H1 (cell line): ENCODE measurements at places on chromosomes 2 and 18.

GRCh38 chr2:17719562-17720371, 33.8 kb downstream of the SMC6 start:
- no peaks in the 10 kb centered on the region for H3K4me1 ChIP-seq
- peaks cover 8% of the 10 kb centered on the region for H3K36me3 ChIP-seq
- no peak overlapping the region for H3K27ac ChIP-seq
- H3K4me3 ChIP-seq = no peak overlapping the region
- no peak for DNase-seq

DNA sequence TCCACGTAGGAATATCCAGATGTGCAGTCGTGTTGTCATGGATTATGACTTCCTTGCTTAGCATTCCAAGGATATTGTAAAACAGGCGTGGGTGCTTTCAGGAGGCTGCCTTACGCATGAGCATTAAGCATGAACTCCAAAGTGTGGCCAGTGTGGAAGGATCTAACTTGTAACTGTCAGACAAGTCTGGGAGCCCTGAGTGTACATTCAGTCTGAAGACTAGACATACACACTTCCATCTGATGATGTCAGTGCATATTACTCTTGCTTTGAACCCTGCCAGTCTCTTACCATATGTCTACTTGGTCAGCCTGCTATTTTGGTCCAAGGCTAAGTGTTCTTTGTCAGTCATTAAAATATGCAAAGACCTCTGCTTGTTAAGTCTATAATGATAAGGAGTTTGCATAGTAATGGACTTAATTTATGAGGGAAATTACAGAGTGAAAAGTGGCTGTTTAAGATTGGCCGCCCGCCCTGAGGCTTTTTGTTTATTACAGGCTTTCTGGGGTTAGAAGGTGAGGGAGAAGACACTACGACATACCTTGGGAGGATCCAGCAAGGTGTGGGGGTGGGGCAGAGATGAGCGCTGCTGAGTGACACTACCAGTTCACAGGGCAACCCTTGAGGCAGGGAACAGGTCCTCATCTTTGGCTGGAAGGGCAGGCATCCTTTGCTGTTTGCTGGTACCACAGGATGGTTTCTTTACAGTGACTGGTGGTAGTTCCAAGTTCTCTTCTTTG, 48.3 kb downstream of the CABLES1 start:
- H3K27me3 ChIP-seq = no peaks in the 10 kb centered on the region
- H3K4me3 ChIP-seq = no peak overlapping the region
- H3K4me1 ChIP-seq = peaks cover 4% of the 10 kb centered on the region
- H3K36me3 ChIP-seq = no peaks in the 10 kb centered on the region

- peaks cover 39% of the 10 kb centered on the region for H3K36me3 ChIP-seq
- H3K27ac ChIP-seq = no peak overlapping the region
- H3K4me3 ChIP-seq = no peak overlapping the region
- no peaks in the 10 kb centered on the region for H3K27me3 ChIP-seq
- no peaks in the 10 kb centered on the region for H3K4me1 ChIP-seq
- DNase-seq = no peak
Measured at GRCh38 chr2:9462886-9463697, 11.3 kb upstream of the IAH1 start.

GRCh38 chr2:200396781-200397242, 90.3 kb downstream of the SPATS2L start:
- H3K27ac ChIP-seq = no peak overlapping the region
- peaks cover 3% of the 10 kb centered on the region for H3K4me1 ChIP-seq
- DNase-seq = no peak
- H3K36me3 ChIP-seq = peaks cover 10% of the 10 kb centered on the region
- no peaks in the 10 kb centered on the region for H3K27me3 ChIP-seq
- no peak overlapping the region for H3K4me3 ChIP-seq

- H3K36me3 ChIP-seq = no peaks in the 10 kb centered on the region
- DNase-seq = no peak
- H3K4me3 ChIP-seq = no peak overlapping the region
- no peaks in the 10 kb centered on the region for H3K27me3 ChIP-seq
- H3K27ac ChIP-seq = no peak overlapping the region
- no peaks in the 10 kb centered on the region for H3K4me1 ChIP-seq
Measured at GRCh38 chr2:105907184-105907583, 162.5 kb downstream of the NCK2 start.

- no peak for DNase-seq
Measured at GRCh38 chr2:46339676-46340459, 42.7 kb downstream of the EPAS1 start.

DNA sequence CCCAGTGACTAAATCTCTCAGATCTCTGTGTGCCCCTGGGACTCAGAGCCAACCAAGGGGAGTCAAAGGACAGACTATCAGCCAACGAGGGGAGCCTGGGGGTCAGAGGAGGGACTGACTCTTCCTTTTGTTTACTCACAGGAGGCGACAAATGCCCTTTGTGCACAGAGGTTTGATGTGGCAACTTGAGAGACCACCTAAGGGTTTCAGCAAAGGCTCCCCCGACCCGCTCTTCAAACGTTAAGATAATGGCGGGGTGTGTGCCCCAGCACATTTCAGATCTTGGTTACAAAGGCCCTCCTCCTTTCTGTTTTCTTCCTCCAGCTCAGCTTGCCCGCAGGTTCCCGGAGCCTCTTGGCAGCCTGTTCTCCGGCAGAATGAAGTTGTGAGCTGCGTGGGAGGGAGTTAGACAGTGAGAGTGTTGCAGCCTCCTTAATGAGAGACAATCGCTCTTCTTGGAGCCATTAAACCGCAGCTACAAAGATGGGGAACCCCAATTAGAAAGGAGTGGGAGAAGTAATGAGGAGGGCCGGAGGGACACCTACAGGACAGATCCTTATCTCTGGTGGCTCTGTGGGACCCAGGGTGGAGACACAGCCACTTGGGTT, 76.2 kb downstream of the KIAA2012 start:
- peak; percentile 68 for DNase-seq

DNA sequence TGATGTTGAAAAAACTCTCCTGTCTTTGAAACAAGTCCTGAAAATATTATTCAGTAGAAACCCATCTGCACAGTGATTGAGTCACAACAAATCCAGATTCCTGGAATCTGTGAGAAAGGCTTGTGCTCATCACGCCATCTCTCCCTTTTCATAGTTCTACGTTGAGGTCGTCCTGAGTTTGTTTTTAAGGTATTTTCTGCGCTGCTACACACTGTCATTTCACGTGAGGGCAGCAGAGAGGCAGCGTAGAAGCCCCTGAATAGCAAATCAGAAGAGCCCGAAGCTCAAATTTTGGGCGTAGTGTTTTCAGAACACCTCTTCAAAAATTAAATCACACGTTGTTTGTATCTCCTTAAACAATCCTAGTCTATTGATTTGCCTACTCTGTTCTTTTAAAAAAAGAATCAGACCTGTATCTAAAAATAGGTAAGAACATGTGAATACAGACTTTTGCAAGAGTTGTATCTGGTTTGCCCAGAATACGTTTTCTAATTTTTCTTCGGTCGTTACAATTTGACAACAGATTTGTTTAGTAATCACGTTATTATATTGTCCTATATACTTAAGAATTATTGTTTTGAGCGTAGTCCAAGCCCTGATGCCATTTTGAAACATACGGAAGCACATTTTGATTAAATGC, 61.6 kb upstream of the SLC38A11 start:
- no peak overlapping the region for H3K27ac ChIP-seq
- peaks cover 5% of the 10 kb centered on the region for H3K4me1 ChIP-seq
- no peaks in the 10 kb centered on the region for H3K36me3 ChIP-seq
- no peak for DNase-seq
- no peak overlapping the region for H3K4me3 ChIP-seq

DNA sequence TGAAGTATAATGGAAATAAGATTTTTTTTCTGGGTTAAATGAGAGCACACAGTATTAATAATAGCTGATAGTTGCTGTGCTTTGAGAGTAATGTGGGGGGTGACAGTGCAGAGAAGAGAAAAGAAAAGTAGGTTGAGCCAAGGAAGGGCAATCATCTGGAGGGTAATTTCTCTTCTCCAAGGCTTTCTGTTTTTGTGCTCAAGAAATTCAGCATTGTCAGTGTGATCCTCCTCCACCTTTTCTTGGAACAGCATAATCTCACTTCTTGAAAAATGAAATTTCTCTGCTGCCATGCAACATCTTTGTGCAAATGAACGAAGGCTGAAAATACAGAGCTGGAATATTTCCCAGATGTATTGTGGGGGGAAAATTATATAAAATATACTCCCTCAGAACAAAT, 673.1 kb downstream of the LRRTM4 start:
- DNase-seq = no peak
- no peaks in the 10 kb centered on the region for H3K27me3 ChIP-seq
- no peak overlapping the region for H3K4me3 ChIP-seq
- H3K27ac ChIP-seq = no peak overlapping the region
- no peaks in the 10 kb centered on the region for H3K4me1 ChIP-seq

DNA sequence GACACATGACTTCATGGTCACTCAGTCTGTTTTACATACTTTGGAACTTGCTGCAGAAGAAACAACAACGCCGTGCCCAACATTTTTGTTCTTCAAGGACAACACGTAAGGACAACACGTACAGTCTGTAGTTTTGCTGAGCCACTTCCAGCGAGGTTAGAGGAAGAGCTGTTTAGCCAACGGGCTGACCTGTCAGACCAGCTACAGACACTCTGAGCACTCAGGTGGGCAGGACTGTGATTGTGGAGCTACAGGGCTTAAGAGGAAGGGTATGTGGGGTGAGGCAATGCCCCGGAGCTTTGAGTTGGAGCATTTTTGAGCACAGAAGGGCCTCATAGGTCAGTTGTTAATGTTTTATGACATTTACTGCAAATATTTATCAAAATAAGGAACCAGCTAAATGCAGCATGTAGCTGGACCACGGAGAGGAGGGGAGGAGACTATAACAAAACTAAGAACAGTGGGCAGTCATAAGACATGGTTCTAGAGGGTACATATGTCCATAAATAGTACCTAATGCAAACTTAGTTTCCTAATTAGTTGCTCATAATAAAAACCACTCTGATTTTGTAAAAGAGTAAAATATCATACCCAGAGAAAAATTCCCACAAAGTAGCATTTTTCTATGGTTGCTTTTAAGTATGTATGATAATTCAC, 26.3 kb upstream of the NPC1 start:
- no peak overlapping the region for H3K27ac ChIP-seq
- no peaks in the 10 kb centered on the region; the same call in 1 of the 2 replicates for H3K4me1 ChIP-seq
- H3K36me3 ChIP-seq = no peaks in the 10 kb centered on the region
- DNase-seq = no peak
- no peak overlapping the region for H3K4me3 ChIP-seq
- no peaks in the 10 kb centered on the region for H3K27me3 ChIP-seq

DNA sequence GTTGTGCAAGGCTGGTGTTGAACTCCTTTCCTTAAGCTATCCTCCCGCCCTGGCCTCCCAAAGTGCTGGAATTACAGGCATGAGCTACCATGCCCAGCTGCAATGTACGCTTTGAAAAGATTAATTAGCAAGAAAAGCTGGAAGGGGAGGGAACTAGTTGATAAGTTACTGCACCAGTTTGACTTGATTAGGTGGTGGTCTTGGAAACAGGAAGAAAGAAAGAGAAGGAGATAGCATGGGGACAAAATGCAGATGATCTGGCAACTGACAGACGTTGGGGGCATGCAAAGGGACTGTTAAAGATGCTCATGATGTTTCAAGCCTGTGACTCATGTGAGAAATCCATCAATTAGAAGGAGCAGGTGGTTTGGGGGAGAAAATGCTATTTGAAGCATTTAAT, 68.6 kb downstream of the PLEKHM3 start:
- H3K4me1 ChIP-seq = no peaks in the 10 kb centered on the region; the same call in 1 of the 2 replicates
- no peaks in the 10 kb centered on the region for H3K36me3 ChIP-seq
- no peak for DNase-seq
- no peak overlapping the region for H3K27ac ChIP-seq
- H3K4me3 ChIP-seq = no peak overlapping the region

DNA sequence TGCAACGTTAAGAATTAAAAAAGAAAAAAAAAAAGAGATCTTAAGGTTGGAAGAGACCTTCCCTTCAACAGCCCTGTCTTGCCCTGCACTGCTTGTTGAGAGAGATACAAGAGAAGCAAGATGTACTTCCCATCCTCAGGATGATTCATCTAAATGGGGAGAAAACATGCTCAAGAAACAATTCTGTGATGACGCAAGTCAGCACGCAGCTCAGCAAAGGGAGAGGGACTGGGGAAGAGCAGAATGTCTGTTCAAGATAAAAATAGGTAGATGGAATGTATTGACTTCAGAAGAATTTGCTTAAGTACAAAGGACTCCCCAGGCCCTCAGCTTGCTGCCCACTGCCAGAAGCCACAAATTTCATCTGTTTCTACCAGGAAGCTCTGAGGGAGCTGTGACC, 198.2 kb upstream of the SPRED2 start:
- H3K36me3 ChIP-seq = no peaks in the 10 kb centered on the region
- H3K4me1 ChIP-seq = no peaks in the 10 kb centered on the region
- no peak for DNase-seq
- H3K27me3 ChIP-seq = peaks cover 2% of the 10 kb centered on the region; the same call in 1 of the 2 replicates

GRCh38 chr18:77422974-77423867, 173.6 kb downstream of the GALR1 start:
- no peak for DNase-seq
- H3K36me3 ChIP-seq = no peaks in the 10 kb centered on the region
- no peaks in the 10 kb centered on the region for H3K27me3 ChIP-seq
- no peak overlapping the region for H3K4me3 ChIP-seq
- H3K4me1 ChIP-seq = no peaks in the 10 kb centered on the region

DNA sequence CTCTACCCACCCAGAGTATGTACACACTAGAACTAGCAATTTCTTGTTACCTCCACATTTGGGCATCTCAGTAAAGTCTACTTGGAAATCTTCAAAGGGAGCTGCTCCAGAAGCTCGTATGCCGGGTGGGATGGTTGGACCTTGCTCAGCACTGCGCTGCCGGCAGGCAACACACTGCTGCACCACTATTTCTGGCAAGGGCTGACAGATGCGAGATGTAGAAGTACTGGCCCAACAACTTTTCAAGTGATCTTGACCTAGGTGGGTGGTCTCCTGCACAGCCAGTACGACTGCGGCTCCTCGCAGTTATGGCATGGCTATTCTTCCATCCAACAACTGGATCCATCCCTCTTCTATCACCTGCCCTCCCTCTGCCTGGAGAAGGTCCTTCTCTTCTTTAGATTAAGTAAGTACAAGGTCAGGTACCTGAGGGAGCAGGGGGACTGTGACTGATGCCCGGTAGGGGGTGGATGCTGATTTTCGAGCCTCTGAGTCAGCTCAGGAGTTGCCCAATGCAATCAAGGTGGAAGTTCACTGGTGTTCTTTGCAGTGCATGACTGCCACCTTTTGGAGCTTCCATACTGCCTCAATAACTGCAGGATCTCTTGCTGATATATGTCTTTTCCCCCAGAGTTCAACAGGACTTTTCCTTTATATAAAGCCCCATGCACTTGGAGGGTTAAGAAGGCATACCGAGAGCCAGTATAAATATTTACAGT, 100.4 kb upstream of the SLC1A4 start:
- no peaks in the 10 kb centered on the region for H3K27me3 ChIP-seq
- no peaks in the 10 kb centered on the region for H3K36me3 ChIP-seq
- DNase-seq = no peak
- H3K4me1 ChIP-seq = no peaks in the 10 kb centered on the region
